AML-193 (cell line): ENCODE measurements at places on chromosomes 3 and 15.

DNA sequence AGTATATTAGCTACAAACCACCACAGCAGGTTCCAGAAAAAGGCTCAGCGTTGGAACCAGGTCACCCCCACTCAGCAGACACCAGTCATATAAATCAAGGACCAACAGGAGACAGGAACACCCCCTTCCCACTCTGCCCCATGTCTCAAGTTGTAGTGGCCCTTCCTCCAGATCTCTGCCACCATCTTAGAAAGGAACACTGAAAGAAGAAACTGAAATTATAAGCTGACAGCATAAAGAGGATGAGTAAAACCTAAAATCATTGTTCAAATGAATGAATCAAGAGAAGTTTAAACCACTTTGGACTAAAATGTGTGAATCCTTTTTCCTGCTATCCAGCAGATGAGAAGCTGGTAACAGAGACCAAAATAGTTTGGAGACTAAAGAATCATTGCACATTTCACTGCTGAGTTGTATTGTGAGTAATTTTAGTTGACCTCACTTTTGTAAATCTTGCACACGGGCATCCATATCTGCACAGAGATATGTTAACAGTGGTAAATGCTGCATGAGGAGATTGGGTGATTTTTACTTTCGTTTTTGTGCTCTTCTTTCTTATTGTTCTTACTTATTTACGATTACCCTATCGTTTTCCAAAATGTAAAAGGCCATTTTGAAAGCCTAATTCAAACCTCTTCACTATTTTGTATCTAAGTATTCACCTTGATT, 19.8 kb downstream of the CCR3 start:
- DNase-seq, result no peak

DNA sequence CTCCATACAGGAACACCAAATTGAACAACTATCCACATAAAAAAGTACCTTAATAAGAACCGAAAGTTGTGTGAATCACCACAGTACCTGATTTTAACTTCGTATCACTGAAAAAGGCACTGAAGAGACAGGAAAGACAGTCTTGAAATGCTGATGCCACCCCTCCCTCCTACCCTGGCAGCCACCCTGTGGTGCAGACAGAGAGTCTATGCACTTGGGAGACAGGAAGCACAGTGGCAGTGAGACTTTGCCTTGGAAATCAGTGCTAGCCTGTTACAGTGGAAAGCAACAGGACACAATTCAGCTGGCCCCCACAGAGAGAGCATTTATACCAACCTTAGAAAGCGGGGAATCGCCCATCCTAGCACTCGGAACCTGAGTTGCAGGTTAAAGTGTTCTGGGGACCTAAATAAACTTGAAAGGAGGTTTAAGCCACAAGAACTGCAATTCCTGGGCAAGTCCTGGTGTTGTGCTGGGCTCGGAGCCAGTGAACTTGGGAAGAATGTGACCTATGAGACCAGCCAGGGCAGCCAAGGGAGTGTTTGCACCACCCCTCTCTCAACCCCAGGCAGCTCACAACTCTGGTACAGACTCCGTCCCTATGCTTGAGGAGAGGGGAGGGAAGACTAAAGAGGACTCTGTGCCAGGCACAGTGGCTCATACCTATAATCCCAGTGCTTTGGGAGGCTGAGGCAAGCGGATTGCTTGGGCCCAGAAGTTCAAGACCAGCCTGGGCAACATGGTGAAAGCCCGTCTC, 240.1 kb downstream of the ISL2 start:
- DNase-seq, result no peak

- no peak for DNase-seq
Measured at GRCh38 chr3:170660139-170660538, 74.3 kb upstream of the SLC7A14 start.

DNA sequence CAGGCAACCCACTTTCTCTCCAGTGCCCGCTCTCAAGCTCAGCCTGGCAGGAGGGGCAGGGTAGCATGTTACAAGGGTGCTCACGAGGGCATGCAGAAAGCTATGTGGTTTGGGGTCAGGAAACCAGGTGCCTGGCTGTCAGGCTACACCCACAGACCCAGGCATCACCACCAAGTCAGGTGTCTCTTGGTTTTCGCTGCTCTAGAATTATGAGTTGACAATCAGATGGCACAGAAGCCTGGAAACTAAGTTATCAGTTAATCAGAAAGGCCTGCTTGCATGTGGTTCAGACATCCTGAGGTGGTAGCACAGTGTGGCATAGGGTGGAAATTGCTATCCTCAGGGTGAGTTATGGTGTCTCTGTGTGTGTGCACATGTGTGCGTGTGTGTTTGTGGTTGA, 16.2 kb upstream of the CCR9 start:
- DNase-seq, result no peak

- DNase-seq, result no peak
Measured at GRCh38 chr3:19046440-19046839, 101.9 kb upstream of the KCNH8 start.

DNA sequence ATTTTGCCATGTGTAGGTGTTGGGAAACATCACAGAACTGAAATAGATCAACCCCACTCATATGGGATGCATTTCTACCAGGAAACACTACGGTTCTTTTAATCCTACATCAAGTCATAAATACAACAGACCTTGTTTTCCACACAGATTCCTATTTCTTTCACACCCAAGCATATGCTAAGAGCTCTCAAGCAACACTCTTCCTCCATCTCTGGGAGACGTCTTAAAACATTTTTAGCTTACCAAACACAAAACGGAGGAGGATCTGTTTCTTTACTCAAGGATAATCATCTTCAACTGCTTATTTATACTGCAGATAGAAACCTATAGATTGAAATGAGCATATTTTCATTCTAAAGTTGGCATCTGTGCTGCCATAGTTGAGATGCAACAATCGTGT, 5.1 kb downstream of the GJD2 start:
- DNase-seq, result no peak

DNA sequence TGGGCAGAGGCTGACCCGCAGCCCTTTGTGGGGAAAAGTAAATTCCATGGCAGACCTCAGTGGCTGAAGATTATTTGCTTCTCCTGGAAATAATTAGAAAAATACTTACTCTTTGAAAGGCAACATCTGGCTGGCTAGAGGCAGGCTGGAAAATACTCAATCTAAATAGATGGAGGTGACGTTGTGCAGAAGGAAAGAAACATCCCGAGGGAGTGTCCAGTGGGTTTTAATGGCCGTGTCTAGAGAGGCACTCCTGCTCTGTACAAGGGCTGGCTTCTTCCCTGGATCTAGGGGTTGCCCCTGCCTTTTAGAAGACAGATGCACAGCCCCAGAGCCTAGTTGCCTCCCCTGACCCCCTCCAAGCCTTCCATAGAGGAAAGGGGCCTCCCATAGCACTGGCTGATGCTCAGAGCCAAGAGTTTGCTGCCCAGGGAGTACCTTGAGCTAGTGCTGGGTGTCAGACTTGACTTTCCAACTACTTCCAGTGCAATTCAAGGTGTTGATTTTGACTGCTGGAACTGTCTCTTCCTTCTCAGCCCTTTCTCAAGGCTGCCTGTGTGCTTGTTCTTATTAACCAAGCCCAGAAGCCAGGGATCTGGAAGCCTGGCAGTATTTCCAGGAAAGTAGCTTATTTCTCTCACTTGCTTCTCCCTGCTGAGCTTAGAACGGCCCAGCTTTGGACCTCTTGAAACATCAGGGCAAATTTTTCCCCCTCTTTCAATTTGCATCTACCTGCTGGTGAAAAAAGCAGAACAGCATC, 27.4 kb downstream of the CGNL1 start:
- no peak for DNase-seq

GRCh38 chr15:76903251-76903681, 1.9 kb downstream of the SCAPER start:
- peak; percentile 37 for DNase-seq
